ENCODE measurements at places on chromosomes 12 and 14.
A peak's percentile ranks its signal among the peaks of the same experiment; 100 is the strongest.

DNA sequence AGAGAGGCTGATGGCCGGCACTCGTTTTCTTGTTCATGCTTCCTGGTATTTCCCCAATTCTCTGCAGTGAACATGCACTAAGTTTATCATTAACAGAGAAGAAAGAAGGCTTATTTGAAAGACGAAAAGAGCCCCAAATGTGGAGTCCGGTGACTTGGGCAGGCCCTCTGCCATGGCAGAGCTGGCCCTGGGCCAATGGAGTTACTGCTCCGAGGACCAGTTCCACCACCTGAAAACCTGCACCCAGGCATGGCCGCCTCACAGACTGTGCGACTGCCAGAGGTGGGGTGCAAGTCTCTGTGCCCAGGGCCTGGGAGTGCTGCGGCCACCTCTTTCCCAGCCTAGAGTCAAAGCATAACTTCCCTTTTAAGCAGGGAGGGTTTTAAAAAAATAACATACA lies 24.9 kb downstream of the DEGS2 start:
- no peak for DNase-seq

DNA sequence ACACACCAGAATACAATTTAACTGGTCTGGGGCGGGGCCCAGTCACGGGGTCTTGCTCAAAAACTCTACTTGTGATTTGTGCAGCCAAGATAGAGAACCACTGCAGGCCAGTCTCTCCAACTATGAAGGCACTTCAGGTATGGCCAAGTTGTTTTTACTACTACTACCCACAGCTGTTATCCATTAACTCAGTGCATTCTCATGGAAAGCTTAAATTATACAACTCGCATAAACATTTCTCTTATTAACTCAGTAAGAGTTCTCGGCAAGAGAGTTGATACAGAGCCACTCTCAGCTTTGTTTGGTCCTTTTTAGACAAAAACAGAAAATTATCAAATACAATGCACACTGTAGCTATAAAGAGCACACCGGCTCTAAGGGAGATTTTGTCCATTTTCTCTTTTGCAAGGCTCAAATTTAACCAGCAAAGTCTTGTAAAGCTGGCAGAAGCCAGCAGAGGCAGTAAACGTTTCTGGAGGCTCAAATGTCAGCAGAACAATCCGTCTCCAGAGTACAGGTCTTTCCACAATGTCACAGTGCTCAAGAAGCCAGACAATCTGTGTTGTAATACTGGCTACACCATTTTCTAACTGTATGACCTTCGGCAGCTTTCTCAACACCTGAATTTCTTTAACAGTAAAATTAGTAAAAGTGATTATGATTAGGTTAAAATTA lies 85.9 kb downstream of the PTGER2 start:
- DNase-seq: no peak

DNA sequence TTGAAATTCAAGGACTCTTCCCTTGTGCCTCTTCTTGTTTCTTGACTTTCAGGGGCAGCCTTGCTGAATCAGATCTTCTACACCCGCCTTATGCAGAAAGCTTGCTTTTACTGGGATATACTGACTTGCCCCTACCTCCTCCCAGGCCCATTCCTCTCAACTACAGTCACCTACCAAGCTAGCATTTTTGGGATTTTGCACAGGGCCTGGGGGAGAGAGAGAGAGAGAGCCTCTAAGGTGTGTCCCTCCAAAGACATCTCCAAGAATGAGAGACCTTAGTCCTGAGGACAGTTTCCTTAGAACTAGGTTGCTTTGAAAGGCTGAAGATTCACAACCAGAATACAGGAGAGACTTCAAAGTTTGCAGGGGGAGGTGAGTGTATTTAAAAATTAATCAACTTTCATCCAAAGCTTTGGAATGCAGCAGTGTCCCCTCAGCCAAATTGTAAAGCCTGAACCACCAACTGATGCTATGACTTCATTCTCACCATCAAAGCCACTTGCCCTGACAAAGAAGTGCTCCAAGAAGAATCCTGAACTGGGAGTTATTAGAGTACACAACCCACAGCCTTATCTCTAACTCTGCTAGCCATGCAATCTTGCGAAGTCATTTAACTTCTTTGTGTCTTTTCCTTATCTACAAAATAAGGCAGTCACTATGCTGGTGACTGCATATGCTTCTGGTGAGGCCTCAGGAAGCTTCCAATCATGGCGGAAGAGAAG lies 96.1 kb upstream of the EGLN3 start:
- no peak for DNase-seq

DNA sequence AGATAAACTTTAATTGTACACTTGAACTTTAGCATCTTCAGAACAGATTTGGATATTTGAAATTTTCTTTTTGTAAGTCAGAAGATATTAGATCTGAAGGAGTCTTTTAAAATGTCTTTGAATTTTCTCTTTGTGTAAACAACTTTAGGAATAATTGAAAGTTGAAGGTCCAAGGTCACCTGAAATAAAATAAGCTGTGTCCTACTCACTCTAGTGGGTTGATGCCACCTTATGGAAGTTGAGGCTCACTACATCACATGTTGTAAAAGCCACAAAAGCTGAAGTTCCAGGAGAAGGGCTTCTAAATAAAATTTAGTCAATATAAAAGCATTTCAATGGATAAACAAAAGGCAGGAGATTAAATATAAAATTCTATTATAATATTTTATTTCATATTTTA lies 122.0 kb upstream of the ATXN7L3B start:
- DNase-seq: no peak

DNA sequence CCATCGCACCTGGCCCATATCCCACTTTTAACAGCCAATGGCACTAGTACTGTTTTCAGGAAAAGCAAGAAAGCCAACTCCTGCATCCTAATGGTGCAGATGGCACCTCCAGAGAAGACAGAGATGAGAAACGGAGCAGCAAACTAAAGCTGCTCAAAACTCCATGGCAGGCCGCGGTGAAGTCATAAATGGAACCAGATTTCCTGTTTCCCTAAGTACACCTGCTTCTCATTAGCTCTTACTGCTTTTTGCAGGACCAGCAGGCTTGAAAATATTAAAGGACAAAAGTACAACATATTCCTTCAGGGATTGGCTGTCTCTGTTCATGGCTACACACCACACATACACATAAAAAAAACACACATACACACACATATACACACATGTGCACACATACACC lies 36.7 kb upstream of the LGALS3 start:
- no peak for DNase-seq

GRCh38 chr12:101172316-101172715 lies 37.7 kb downstream of the SLC5A8 start:
- DNase-seq: no peak

- DNase-seq: no peak
Measured at GRCh38 chr14:102907303-102907844, 15.1 kb upstream of the AMN start.

DNA sequence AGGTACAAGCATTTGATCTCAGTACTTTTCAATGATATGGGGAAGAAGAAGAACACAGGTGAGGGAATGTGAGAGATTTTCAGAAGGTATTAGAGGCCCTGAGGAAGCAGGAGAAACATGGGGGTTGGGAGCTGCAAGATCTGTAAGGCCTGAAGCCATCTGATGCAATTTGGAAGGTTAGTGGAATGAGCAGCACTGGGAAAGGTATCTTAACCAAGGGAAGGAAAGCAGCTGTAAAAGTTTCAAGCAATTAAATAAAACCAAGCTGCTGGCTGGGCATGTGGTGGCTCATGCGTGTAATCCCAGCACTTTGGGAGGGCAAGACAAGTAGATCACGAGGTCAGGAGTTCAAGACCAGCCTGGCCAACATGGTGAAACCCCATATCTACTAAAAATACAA lies 104.4 kb upstream of the PARP11 start:
- DNase-seq: no peak

- DNase-seq: no peak
Measured at GRCh38 chr12:128091101-128091720, 175.8 kb upstream of the TMEM132C start.

GRCh38 chr12:124788936-124789555 lies 74.6 kb downstream of the SCARB1 start:
- no peak for DNase-seq

- peak; percentile 45 for DNase-seq
Measured at GRCh38 chr12:45232756-45233372, 17.0 kb downstream of the ANO6 start.

- no peak for DNase-seq
Measured at GRCh38 chr12:7162691-7163114, 26.8 kb upstream of the PEX5 start.

DNA sequence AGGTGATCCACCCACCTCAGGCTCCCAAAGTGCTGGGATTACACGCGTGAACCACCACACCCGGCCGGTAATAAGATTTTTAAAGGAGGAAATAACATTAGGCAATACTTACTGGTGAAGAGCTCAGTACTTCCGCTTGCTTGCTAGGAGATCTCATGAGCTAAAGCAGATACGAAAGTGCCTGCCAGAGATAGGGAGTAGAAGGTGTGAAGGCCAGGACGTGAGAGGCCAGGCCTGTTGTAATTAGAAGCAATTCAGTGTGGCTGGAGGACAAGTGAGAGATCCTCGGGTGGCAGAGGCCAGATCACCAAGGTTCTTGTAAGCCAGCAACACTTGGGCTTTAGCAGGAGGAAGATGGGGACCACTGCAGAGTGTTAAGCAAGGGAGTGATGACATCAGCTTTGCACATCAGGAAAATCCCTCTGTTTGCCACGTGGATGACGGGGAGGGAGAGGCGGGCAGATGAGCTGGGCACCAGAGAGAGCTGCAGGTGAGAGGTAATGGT lies 7.6 kb downstream of the TECPR2 start:
- DNase-seq: no peak

GRCh38 chr14:71183876-71184689 lies 276.8 kb downstream of the PCNX1 start:
- DNase-seq: no peak

- DNase-seq: no peak
Measured at GRCh38 chr14:67586369-67586768, 13.7 kb downstream of the PIGH start.

- no peak for DNase-seq
Measured at GRCh38 chr14:105195522-105196264, 14.6 kb upstream of the NUDT14 start.

DNA sequence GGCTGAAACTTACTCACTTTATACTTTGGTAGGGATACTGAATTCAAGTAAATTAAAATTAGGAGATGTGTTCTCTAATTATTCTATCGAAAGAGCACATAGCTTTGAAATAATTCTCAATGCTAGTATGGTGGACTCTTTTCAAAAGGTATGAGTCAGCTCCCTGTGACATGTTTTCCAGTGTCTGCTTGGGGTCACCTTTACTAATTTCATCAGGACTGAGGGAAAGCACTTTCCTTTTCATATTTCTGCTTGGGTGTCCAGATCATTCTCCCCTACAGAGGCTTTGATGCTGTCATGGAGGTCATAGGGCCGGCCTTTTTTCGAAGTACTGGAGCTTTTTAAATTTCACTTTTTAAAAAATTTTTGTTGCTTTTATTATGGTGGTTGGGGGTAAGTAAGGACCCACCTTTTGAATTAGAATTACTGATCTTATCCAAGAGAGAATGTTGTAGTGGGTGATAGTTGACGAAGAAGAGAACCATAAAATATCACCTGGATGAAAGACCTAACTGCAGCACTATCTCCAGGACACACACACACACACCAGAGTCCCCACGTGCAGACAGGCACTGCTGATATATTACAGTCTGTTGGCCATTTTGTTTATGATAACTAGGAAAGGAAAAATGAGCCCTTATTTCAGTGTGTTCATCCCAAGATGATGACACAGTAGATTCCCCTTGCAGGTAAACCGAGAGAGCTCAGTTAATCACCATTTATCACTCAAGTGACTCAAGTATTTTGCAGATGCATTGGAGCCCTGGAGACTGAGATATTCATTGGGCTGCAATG lies 558.6 kb downstream of the DIO2 start:
- no peak for DNase-seq

DNA sequence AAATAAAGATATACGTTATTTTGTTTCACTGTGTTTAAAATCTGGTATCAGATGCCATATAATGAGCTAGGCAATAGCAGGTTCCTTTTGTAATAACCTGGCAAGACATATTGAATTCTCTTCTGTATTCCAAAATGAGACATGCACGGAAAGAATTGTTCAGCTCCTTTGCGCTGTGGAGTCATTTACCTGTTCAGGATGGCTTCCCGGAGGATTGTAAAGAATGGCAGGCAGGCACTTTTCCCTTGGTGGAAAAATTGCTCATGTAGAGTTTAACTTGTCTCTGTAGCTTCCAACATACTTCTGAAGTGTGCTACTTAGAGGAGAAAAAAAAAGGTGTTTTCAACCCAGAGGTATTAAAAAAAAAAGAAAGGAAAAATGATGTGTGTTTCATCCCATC lies 805.2 kb downstream of the GALC start:
- no peak for DNase-seq

DNA sequence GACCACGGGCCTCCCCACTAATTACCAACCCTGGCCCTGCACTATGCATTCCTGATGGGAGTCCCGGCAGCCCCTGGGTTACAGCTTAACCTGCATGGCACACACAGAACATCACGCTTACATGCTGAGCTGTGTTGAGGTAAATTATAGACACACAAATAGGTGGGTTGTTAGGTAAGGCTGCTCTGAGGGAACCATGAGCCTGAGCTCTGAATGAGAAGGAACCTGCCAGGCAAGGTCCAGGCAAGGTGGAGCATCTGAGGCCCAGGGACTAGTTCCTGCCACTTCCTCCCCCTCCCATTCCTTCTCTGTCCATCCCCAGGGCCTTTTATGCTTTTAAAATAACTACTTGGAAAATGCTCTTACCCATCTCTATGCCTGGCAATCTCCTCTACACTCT lies 82.7 kb upstream of the ESRRB start:
- DNase-seq: no peak

GRCh38 chr14:67191768-67192290 lies 2.6 kb downstream of the GARIN2 start:
- DNase-seq: no peak

GRCh38 chr14:101740981-101741380 lies 20.5 kb upstream of the PPP2R5C start:
- no peak for DNase-seq

DNA sequence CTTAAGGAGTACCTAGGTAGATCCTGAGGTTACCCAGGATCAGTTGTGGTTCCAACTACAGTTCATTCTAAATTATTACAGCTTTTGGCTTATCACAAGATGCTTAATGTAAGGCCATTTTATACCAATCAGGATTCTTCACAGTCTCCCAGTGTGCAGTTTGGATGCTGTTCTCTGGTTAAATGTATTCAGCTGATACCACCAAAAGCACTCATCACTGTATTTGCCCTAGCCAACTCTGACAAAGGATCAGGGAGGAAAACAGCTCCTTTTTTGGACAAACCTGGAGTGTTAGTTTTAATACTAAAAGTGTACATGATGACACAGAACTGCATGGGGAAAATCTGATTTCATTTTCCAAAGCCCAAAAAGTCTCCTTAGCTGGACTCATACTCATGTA lies 19.5 kb downstream of the DMAC2L start:
- DNase-seq: no peak
